ENCODE measurements at places on chromosomes 1 and 21. TPM values are rescaled to one million over a fixed set of nuclear protein-coding genes. Genes with fewer than 3 reads are reported as not detected.

DNA sequence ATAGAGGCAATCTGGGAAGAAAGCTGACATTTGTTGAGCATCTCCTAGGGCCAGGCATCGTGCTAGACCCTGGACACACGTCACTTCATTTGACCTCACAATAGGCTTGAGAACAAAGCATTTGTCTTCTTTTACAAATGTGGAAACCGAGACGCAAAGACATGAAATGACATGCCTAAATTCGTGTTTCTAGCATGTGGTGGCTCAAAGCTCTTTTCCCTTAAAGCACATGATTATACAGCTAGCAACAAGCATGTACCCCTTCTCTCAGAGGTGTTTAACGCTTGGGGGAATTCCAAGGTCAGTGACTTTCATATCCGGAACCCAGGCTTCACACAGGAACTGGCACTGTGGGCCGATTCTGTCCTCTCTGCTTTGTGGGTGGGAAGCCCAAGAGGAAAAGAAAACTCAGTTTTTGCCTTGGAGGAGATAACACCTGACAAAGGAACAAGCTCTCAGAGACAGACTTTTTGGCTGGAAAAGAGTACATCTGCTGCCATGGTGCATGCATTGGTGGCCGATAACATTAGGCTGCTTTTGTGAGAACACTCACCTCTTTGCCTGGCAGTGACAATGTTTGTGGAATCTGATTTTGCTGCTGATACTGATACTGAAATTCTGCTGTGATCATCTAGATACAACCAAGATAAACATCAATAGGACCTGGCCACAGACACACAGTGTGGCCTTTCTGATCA, 15.4 kb upstream of the CD2 start:
- H3K27me3 ChIP-seq = no peaks in the 10 kb centered on the region
- peaks cover 31% of the 10 kb centered on the region for H3K36me3 ChIP-seq
- peak overlapping the region; percentile 68 for H3K4me3 ChIP-seq
- H3K4me1 ChIP-seq = peaks cover 57% of the 10 kb centered on the region
- DNase-seq = peak; percentile 68

- DNase-seq = no peak
- H3K4me1 ChIP-seq = no peaks in the 10 kb centered on the region
- no peaks in the 10 kb centered on the region for H3K36me3 ChIP-seq
- no peak overlapping the region for H3K27ac ChIP-seq
- H3K27me3 ChIP-seq = no peaks in the 10 kb centered on the region
These were observed 143.4 kb upstream of the KCNK2 start for GRCh38 chr1:214939180-214939579.

GRCh38 chr1:41646186-41646585, 161.7 kb upstream of the EDN2 start:
- peaks cover 20% of the 10 kb centered on the region for H3K36me3 ChIP-seq
- H3K4me3 ChIP-seq = no peak overlapping the region
- H3K27ac ChIP-seq = no peak overlapping the region
- no peaks in the 10 kb centered on the region for H3K27me3 ChIP-seq

DNA sequence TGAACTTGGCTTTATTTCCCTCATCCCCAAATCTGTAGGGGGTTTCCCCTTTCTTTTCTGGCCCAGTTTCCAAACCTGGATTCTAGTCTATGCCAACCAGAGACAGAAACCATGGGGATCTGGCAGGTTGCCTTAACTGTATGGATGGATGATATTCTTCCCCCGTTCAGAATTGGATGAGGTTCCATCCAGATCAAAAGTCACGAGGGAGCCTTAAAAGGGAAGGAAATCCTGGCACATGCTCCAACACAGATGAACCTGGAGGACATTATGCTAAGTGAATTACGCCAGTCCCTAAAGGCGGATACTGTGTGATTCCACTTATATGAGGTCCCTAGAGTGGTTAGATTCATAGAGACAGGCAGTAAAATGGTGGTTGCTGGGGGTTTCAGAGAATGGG, 124.4 kb downstream of the HUNK start:
- H3K36me3 ChIP-seq = no peaks in the 10 kb centered on the region
- H3K27ac ChIP-seq = no peak overlapping the region
- H3K4me1 ChIP-seq = no peaks in the 10 kb centered on the region
- H3K4me3 ChIP-seq = no peak overlapping the region
- no peaks in the 10 kb centered on the region for H3K27me3 ChIP-seq

- DNase-seq = no peak
- no peak overlapping the region for H3K27ac ChIP-seq
- peaks cover 10% of the 10 kb centered on the region for H3K4me1 ChIP-seq
- H3K4me3 ChIP-seq = no peak overlapping the region
These were observed 5.4 kb upstream of the TRPM2 start for GRCh38 chr21:44347911-44348451.

GRCh38 chr1:172517545-172517944, 15.4 kb upstream of the SUCO start:
- peaks cover 8% of the 10 kb centered on the region for H3K27me3 ChIP-seq
- no peaks in the 10 kb centered on the region for H3K36me3 ChIP-seq
- no peak overlapping the region for H3K27ac ChIP-seq
- no peak overlapping the region for H3K4me3 ChIP-seq

DNA sequence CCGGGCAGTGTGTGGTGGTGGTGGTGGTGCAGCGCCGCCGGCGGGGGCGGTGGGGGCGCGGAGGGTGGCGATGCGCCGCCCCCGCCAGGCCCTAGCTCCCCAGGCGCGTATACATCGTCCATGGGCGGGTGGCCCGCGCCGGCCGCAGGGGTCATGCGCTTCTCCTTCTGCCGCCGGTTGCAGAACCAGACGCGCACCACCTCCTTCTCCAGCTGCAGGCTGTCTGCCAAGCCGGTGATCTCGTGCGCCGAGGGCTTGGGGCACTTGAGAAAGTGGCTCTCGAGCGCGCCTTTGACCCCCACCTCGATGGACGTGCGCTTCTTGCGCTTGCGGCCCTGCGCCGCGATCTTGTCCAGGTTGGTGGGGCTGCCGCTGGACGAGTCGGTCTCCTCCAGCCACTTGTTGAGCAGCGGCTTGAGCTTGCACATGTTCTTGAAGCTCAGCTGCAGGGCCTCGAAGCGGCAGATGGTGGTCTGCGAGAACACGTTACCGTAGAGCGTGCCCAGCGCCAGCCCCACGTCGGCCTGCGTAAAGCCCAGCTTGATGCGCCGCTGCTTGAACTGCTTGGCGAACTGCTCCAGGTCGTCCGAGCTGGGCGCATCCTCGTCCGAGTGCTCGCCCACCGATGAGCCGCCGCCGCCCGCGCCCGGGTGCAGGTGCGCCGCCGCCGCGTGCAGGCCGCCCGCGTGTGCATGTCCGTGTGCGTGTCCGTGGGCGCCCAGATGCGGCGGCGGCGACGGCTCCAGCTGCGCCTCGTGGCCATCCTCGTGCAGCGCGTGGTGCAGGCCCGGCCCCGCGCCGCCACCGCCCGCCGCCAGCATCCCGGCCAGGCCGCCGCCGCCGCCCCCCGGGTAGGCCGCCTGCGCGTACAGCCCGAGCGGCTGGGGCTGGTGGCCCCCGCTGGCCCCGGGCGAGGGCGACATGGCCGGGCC, 926 bp downstream of the POU3F1 start:
- H3K27ac ChIP-seq = no peak overlapping the region
- no peak for DNase-seq
- peaks cover 14% of the 10 kb centered on the region for H3K4me1 ChIP-seq
- H3K36me3 ChIP-seq = no peaks in the 10 kb centered on the region

- H3K27ac ChIP-seq = no peak overlapping the region
- DNase-seq = peak; percentile 16
- H3K27me3 ChIP-seq = peaks cover 40% of the 10 kb centered on the region
- no peaks in the 10 kb centered on the region for H3K36me3 ChIP-seq
- H3K4me1 ChIP-seq = peaks cover 9% of the 10 kb centered on the region
These were observed 17.7 kb upstream of the SAMD11 start for GRCh38 chr1:905811-906599.

The SEMA4A gene
- 20.8 TPM for total RNA-seq

- H3K4me3 ChIP-seq = no peak overlapping the region
- DNase-seq = no peak
- H3K27ac ChIP-seq = no peak overlapping the region
- no peaks in the 10 kb centered on the region for H3K4me1 ChIP-seq
- no peaks in the 10 kb centered on the region for H3K27me3 ChIP-seq
These were observed 19.9 kb downstream of the BEND5 start for GRCh38 chr1:48756683-48757316.

GRCh38 chr1:201330541-201330940, 46.9 kb downstream of the TNNT2 start:
- H3K27me3 ChIP-seq = peaks cover 11% of the 10 kb centered on the region
- H3K4me3 ChIP-seq = no peak overlapping the region
- no peaks in the 10 kb centered on the region for H3K4me1 ChIP-seq
- H3K27ac ChIP-seq = no peak overlapping the region
- no peak for DNase-seq

- no peak overlapping the region for H3K27ac ChIP-seq
- no peaks in the 10 kb centered on the region for H3K36me3 ChIP-seq
- H3K4me1 ChIP-seq = no peaks in the 10 kb centered on the region
These were observed 86.7 kb downstream of the DDX20 start for GRCh38 chr1:111842411-111842810.

DNA sequence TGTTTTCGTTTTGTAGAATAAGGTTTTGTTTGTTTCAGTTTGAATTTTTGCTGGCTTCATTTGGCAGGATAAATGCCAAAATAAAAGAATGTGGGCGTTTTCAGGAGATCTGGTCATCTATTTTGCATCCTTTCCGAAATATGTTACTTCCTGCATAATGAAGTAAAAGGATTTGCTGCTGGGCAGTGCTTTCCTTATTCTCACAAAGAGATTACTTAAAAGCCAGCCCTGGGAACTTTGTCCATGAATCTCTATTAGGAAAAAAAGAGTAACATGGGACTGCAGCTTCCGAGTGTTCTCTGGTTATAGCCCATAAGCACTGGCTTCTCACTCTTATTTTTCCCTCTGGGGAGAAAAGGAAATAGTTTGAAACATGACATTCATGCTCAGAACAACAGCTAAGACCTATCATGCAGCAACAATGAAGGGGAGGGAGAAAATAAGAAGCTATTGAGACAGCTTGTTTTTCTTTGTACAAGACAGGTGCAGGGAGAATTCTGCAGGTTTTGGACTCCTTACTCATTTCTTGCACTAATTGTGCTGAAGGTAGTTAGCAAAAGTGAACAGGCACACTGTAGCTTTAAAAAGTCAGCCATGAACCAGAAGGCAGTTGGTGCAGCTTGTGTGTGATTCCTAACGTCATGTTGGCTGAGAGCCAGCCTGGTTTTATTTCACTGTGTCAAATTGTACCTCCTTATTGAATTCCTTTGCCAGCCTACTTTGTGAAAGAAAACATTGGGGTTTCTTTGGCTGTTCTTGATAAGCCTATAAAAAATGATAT, at the start of gene SAMD13:
TSS of gene SAMD13 (plus strand) at position 705 of the 781 bp plus-strand sequence. CDS start 1,527 bp downstream, outside the sequence.
- no peaks in the 10 kb centered on the region for H3K36me3 ChIP-seq
- peaks cover 30% of the 10 kb centered on the region for H3K4me1 ChIP-seq

GRCh38 chr1:26761217-26761616, 26.5 kb upstream of the PIGV start:
- no peak for DNase-seq
- H3K4me1 ChIP-seq = no peaks in the 10 kb centered on the region
- H3K27ac ChIP-seq = no peak overlapping the region
- no peaks in the 10 kb centered on the region for H3K27me3 ChIP-seq

The TNFRSF4 gene
- total RNA-seq = 237 TPM

The RHD gene
- total RNA-seq = not detected

The EIF3I gene
- 172 TPM for total RNA-seq

DNA sequence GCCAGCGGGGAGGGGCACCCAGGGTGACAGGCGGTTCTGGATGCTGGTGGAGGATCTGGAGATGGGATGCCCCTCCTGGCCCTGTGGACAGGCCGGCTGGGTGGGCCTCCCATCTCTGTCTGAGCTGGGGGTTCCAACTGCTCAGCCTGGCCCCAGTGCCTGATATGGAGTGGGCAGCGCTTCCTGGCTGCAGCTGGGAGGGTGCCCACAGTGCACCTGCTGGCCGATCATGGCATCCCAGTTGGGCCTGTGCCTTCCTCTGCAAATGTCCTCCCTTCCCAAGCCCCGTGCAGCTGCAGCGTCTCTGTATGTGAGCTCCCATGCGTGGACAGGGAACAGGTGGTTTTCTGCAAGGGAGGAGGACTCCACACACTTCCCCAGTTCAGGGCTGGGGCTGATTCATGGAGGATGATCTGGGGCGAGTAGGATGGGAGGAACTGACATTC, 2.1 kb downstream of the PFKL start:
- H3K4me1 ChIP-seq = peaks cover 61% of the 10 kb centered on the region
- no peak for DNase-seq
- peak overlapping the region; percentile 59 for H3K4me3 ChIP-seq
- H3K36me3 ChIP-seq = peaks cover 21% of the 10 kb centered on the region

GRCh38 chr1:27026621-27027574, 14.2 kb upstream of the TENT5B start:
- no peak overlapping the region for H3K27ac ChIP-seq
- no peak for DNase-seq
- H3K4me3 ChIP-seq = no peak overlapping the region
- H3K4me1 ChIP-seq = peaks cover 10% of the 10 kb centered on the region

The OTUD7B gene
- 17.4 TPM for total RNA-seq

The AK5 gene
- total RNA-seq = 0.65 TPM

The ASAP3 gene
- 0.43 TPM for total RNA-seq

All from activated CD4-positive, alpha-beta memory T cell treated with anti-CD3 and anti-CD28 coated beads, Interleukin-2, amount 10 ng/mL, durations not matched to agents 7 days and 5 days (primary cell).